Fibroblast of upper back skin (primary cell): ENCODE measurements at places on chromosomes 1 and 21.
A peak's percentile ranks its signal among the peaks of the same experiment; 100 is the strongest.

GRCh38 chr1:153945795-153946621 is 510 bp downstream of the DENND4B start:
- DNase-seq = peak; percentile 37

DNA sequence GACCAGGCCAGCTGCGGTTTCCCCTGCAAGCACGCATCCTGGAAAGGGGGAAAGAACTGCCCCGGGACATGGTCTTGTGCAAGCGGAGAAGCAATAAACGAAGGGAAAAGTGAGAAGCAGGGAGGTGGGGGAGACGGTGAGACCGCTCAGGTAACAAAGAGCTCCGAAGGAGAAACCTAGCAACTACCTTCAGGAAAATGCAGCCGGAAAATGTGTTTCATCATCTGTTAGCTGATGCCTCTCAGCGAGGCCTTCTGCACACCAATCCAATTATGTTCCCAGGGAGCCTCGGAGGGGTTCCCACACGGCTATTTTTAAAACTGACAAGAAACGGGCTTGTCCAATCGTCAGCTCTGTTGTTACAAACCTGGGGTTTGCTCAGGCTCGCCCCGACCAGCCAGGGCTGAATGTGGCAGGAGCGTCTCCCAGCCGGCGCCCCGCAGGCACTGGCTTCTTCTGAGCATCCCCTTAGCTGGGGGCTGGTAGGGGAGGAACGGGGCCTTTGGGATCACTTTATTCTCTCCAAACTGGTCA is 3.4 kb downstream of the RIPK4 start:
- peak; percentile 21 for DNase-seq

GRCh38 chr1:93239863-93240262 is 59.3 kb downstream of the CCDC18 start:
- DNase-seq = no peak

- DNase-seq = no peak
Observed at GRCh38 chr1:228105996-228106799, 2.9 kb downstream of the MRPL55 start.

- DNase-seq = no peak
Observed at GRCh38 chr21:45432575-45433255, 27.8 kb downstream of the COL18A1 start.

- no peak for DNase-seq
Observed at GRCh38 chr1:152473887-152474537, 36.6 kb upstream of the LCE5A start.

DNA sequence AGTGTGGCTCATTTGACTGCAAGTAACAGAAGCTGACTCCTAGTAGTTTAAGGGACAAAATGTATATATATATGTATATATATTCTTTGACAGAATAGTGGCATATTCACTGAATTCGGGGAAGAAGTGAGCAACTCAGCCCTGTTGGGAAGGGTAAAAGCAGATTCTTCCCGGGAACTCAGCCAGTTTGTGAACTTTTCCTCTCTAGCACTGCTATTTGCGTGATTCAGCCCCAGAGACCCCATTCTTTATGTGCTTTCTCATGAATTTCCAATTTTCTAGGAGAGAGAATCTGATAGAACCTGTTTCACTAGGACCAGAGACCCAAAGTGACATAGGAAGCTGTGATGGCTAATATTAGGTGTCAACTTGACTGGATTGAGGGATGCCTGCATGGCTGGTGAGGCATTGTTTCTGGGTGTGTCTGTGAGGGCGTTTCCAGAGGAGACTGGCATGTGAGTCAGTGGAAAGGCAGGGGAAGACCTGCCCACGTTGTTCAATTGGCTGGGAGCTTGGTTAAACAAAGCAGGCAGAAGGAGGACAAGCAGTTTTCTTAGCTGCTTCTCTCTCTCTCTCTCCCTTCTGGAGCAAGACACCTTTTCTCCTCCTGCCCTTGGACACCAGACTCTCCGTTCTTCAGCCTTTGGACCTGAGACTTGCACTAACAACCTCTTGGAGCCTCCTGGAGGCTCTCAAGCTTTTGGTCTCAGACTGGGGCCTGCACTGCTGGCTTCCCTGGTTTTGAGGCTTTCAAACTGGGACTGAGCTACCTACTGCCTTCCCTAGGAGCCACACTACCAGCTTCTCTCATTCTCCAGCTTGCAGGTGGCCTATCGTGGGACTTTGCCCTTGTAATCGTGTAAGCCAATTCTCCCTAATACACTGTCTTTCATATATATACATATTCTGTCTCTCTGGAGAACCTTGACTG is 93.4 kb upstream of the KCNK1 start:
- DNase-seq = peak; percentile 14

DNA sequence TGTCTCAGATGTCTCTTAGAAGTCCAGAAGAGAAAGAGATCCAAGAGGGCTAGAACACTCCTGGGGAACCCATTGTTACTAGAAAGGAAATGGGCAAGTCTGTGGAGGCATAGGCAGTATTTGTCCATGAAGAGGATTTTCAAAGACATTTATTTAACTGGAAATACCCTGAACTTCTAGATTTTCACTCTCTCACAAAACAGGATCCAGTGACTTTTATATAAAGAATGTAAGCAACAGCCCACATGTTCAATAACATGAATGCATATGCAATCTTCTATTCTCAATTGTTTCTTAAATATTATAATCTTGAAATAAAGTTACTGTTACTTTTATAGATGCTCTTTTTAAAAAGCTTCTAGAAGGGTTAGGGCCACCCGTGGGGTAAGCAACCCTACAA is 53.4 kb downstream of the TBX15 start:
- DNase-seq = peak; percentile 30

GRCh38 chr1:232423591-232423990 is 206.3 kb downstream of the SIPA1L2 start:
- no peak for DNase-seq
